EL (cell line): ENCODE measurements at places on chromosomes 5 and 9.
A peak's percentile ranks its signal among the peaks of the same experiment; 100 is the strongest.

DNA sequence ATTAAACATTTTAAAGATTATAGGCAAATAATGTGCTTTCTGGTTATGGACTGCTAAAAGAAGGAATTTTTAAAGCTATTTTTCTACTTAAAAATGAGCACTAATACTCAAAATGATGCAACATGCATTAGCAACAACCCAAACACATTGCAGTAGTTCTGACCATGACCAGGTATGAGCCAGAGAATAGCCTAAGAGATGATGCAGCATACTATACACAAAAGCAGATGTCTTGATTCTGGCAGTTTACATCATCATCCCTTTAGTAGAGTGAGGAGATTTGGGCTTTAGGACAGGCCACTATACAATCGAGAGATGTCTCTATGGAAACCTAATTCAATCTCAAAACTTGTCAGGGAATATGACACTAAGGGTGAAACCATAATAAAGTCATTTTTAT, 307.1 kb downstream of the PRR16 start:
- DNase-seq: no peak

DNA sequence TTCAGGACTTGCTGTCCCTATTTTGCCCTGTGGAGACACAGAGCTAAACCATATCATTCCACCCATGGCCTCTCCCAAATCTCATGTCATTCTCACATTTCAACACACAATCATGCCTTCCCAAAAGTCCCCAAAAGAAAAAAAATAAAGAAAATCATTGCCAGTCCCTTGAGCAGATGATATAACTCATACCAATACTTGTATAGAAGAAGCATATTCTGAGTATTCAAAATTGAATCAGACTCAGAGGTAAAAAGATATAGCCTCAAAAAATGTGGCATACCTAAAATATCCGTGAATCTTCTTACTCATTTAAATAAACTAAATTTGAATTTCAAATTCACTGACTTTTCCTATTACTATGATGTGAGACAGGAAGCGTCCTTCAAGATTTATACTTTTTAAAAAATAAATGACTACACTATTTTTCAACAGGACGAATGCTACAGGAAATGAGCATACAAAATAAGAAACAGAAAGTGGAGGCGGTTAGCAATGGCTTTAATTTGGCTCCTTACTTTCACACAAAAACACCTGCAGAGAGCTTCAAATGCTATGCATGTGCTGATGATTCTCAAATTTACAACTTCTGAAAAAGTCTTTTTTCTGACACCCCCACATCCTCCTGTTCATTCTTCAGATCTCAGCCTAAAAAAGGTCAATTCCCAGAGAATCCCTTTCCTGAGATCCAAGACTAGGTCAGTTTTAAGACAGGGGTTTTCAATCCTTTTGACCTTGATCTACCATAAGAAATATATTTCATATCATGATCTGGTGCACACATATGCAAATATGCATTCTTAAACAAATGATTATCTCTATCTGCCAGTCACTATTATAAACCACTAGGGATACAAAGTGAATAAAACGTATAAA, 39.6 kb upstream of the DMXL1 start:
- no peak for DNase-seq

DNA sequence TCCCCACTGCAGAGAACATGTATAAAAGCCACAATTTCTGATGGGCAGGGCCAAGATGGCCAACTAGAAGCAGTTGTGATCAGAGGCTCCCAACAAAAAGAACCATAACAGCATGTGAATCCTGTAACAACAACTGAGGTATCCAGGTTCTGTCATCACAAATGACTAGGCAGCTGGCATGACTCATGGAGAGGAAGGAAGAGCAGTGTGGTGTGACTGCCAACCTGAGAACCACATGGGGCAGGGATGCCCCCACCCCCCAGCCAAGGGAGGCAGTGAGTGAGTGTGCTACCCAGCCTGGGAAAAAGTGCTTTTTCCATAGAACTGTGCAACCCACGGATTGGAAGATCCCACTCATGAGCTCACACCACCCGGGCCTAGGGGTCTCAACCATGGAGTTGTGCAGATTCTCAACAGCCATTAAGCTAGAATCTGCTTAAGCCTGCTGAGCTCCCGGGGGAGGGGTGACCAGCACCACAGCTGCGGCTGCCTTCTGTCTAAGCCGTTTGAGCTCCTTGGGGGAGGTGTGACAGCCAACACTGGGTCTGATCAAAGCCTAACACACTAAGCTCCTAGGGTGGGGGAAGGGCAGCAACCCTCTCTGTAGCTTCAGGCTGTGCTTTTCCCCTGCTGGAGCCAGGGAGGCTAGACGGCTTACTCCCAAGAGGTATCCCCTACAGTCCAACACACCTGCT, 80.1 kb upstream of the DMAC1 start:
- no peak for DNase-seq

DNA sequence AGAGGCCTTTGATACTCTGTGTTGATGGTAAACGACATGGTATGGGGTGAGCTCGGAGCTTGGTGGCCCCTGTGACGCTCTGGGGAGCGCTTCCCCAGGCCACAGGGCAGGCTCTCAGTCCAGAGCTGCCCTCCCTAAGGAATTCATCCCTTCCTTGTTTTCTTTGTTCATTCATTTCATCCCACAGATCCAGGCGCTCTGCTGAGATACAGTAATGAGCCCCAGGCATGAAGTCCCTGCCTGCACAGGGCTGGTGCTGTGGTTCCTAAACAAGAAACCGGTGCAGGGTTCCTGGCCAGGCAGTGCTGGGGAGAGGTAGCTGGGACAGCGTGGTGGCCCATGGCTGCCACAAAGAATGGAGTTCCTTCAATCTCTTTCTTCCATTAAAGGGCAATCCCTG, 14.4 kb downstream of the NEK6 start:
- no peak for DNase-seq

- DNase-seq: no peak
These were observed 67.9 kb upstream of the TNFSF8 start for GRCh38 chr9:114998326-114998725.

- peak; percentile 11 for DNase-seq
These were observed 109.2 kb upstream of the SHB start for GRCh38 chr9:38178237-38178636.

DNA sequence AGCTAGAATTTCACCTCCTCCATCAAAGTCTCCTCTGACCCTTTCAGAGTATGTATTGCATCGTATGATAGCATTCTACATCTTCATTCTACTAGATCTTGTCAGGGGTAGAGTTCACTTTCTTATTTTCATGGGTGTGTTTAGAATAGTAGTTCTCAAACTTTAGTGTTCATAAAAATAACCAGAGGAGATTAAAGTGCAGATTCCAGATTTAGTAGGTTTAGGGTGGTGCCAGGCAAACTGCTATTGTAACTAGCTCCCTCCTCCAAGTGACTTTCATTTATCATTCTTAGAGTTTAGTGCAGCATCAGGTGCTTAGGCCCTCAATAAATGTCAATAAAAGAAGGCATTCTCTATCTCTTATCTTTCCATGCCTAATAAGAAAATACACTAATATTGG, 7.2 kb upstream of the FYB1 start:
- DNase-seq: no peak

DNA sequence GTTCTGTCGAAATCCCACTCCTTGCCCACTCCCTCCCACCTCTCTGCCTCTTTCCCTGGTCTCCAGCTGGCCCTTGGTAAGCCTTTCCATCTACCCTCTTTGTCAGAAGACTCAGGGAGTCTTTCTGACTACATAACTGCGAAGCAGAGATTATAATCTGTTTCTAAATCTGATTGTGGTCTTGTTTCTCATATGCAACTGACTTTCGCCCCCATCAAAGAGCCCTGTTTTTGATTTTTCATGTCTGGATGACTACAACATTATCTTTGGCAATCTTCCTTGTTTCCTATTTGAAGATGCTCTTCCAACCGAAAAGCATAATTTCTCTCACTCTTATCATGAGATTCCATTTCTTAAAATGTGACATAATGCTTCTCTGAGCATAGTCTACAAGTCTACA, 218.2 kb upstream of the ADAMTSL1 start:
- DNase-seq: no peak

- peak; percentile 38 for DNase-seq
These were observed 8.0 kb downstream of the SRFBP1 start for GRCh38 chr5:121969660-121970295.

DNA sequence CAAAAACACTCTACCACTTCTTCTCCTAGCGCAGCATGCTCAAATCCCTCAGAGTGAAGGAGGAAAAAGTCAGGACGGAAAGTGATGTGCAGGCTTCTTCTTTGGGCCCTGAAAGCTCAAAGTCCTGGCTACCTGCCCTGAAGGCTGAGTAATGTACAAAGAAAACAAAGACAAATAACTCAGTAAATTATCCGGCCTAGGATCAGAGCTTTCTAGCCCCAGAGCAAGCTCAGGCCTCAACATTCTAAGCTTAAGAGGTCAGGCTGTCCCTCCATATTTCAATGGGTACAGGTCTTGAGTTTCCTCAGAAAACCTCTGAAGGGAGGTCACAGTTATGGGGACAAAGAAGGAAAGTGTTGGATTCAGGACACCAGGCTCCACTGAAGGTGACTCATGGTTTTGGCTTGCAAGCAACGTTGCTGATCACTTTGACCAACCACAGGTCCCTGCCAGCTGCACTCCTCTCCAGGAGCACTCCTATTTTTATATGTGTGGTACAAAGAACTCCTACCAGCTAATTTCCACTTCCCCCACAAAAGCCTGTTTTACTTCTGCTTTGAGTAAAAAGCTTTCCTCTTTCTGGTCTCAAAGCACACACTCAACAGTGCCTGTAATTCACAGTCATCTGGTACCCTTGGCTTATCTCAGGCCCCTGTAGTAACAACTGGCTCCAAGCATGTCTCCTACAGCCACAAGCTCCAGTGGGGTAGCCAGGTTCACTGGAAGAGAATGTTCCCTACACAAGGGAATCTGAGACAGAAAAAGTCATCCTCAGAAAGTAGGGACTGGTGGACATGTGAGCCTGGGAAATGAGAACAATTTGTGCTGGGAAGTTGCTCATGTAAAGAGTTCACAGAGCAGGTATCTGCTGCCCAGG, 115.7 kb downstream of the UGCG start:
- DNase-seq: peak; percentile 96

DNA sequence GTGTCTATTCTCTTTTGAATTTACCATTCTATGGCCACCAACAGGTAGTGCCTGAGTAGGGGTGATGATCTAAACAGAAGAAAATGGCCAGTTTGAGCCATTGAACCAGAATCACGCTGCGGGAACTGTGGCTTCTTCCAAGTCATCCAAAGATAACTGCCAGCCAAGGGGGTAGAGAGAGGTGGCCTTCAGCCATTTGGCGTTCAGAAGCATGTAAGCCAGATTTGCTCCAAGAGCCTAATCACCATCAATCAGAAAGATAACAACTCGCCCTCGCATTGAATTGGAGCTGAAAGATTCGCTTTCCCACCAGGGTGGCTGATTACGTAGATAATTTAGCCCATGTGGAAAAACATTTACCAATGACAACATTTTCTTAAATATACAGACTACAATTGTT, 1302.7 kb upstream of the DMAC1 start:
- DNase-seq: no peak

- DNase-seq: no peak
These were observed 406.7 kb upstream of the IRX4 start for GRCh38 chr5:2289380-2289779.

DNA sequence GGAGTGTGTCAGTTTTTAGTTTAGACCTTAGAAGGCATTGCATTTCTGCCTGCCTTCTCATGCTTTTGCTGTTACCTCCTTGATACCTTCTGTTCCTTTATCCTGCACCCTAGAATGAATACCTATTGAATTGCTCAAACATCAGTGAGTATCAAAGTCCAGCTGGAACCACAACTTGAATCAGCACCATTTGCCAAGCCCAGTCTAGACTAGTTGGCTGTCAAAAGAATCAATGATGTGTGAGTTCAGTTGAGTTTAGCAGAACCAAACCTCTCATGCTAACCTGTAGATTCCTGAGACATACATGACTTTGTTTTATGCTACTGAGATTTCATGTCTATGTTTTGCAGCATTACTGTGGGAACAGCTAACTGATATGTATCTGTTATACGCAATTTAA, 116.6 kb downstream of the FAM170A start:
- no peak for DNase-seq
